NCI-H1436 (cell line): ENCODE measurements at places on chromosomes 1 and 21.

- DNase-seq = no peak
These were observed 36.3 kb upstream of the PCBP3 start for GRCh38 chr21:45607021-45607908.

- DNase-seq = no peak
These were observed 26.1 kb upstream of the SLAMF6 start for GRCh38 chr1:160548960-160549664.

GRCh38 chr1:230825761-230826160 lies 42.6 kb downstream of the C1orf198 start:
- DNase-seq = no peak

DNA sequence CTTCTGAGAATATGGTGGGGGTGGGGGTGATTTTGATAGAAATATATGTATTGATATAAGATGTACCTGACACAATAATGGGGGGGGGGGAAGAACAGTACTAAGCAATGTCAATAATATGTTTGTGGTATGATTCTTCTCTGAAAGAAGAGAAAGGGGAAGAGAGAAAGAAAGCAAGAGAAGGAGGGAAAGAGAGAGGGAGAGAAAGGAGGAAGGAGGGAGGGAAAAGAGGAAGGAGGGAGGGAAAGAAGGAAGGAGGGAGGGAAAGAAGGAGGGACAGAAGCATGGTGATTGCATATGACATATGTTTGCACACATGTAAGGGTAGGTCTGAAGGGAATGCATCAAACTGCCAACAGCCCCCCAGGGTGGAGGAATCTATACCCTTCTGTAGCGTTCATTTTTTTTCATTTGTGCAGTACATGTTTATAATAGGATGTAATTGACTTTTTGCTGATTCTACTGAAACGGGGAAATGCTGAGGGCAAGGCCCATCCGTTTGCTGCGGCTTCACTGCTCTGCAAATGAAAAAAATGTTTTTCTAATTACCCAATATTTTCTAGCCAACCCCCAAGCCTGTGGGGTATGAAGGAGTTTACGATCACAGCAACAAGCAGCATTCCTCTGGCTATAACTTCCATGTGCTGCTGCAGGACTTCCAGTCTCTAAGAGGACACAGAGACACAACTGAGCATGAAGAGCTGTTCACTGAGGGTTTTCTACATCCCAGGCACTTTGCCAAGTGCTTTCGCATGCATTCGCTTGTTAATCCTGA lies 119.3 kb upstream of the ZC3H12A start:
- peak; percentile 21 for DNase-seq

- DNase-seq = no peak
These were observed 141.8 kb downstream of the ZZZ3 start for GRCh38 chr1:77540501-77541161.

- DNase-seq = no peak
These were observed 157.8 kb downstream of the VPS13D start for GRCh38 chr1:12387641-12388040.

DNA sequence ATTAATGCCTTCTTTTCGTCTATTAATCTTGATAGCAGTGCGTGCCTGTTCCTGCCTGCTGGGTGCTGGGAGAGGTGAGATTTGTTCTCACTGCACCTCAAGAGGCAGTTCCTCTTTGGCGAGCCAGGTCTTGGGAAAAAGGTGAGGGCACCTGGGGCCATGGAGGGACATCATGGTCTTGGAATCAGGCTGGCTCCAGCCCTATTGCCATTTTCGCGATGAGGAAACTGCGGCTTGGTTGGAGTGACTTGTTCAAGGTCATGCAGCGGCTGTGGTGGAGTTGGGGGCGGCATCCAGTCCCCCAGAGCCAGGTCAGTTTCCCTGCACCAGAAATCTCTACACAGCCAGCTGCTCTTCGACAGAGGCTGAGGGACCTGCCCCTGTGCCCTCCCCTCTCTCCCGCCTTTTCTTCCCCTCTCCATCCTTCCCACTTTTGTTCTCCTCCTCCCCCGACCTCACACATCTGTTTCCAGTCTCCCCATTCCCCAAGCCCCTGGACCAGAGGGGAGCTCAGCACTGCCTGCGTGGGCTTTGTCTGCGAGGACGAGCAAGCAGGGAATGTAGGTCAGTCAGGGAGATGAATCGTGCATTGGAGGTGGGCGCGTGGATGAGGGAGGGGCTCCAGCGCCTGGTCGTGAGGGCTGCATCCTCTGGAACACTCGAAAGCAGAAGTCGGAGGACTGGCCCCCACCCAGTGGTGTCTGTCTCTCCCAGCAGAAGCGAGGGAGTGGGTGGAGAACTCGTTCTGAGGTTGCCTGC lies 135.1 kb downstream of the ACTL8 start:
- no peak for DNase-seq

- no peak for DNase-seq
These were observed 10.2 kb downstream of the TRAF3IP3 start for GRCh38 chr1:209766051-209766450.
